ENCODE measurements at places on chromosomes 5 and 9.
A peak's percentile ranks its signal among the peaks of the same experiment; 100 is the strongest.

DNA sequence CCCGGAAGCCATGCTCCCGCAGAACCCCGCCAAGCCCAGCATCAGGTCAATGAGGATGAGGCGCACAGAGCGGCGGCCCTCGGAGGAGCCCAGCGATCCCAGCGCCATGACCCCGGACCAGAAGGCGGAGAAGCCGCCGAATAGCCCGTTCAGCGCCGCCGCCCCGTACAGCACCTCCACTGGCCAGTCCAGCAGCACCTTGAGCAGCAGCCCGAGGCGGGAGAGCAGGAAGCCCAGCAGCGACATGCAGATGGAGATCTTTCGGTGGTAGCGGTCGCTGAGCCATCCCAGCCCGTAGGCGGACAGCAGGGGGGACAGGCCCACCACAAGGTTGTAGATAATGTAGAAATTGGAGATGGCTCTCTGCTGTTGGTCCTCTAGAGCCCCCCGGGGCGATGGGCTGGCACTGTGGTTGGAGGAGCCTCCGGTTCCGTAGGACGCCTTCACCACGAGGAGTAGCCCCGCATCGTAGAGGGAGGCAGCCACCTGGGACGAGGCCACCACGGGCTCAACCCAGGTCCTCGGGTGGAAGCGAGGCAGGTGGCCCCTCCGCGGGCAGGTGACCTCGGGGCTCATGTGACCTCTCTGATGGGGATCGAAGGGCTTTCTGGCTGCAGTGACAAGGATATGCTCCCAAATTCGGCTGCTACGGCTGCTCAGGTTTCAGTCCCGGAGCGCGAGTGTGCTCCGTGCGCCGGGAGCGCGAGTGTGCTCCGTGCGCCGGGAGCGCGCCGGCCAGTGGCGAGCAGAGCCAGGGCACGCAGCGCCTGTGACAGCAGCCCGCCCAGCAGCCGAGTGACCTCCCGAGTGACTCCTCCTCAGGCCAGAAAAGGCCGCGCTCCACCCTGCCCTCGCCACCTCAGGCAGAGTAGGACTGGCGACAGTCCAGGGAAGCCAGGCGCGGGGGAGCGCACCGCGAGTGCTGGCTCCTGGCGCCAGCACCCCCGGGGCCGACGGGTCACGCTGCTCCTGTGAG lies at the start of gene SLC46A2:
TSS of gene SLC46A2 (minus strand) at position 771 of the 976 bp plus-strand sequence. CDS start at position 576, 195 bp downstream.
- peak; percentile 11 for DNase-seq

GRCh38 chr5:91136271-91136670 lies 246.8 kb downstream of the ARRDC3 start:
- no peak for DNase-seq

DNA sequence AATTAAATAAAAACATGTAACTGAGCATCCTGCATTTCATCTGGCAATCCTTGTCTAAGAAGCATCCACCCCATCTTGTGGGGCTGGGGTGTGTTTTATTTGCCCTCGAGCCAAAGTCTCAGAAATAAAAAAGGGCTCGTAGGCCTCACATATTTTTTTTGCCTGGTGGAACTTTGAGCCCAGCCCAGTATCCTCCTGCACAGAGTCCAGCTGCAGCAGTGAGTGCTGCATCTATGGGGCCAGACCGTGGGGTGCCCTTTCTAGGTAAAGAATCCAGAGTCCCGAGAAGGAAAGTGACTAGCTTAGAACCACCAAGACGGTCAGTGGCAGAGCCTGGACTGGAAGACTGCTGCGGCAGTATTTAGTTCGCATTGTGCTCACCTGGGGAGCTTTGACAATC lies 33.1 kb downstream of the NEURL1B start:
- no peak for DNase-seq

- DNase-seq: no peak
Observed at GRCh38 chr5:117455236-117456233, 880.9 kb upstream of the SEMA6A start.

- DNase-seq: no peak
Observed at GRCh38 chr9:128521956-128522355, 17.4 kb downstream of the GLE1 start.

- DNase-seq: no peak
Observed at GRCh38 chr5:23269981-23270380, 237.4 kb upstream of the PRDM9 start.

DNA sequence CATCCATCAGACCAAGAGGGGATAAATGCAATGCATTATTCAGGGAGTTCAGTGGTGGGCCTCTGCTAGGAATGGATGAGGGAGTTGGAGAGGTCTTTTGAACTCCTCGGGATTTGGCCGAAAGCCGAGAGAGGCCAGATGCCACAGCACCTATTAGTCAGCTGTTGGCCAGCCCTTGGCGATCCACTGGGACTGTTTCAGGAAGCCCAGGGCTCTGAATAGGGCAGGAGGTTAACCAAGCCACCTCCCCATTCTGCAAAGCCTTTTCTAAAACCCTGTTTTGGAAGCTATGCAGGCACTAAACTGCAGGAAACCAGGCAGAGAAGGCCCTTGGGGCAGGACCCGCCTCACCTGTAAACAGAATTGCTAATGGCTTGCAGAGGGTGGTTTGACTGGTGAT lies 37.8 kb downstream of the ASTN2 start:
- DNase-seq: no peak

- peak; percentile 93 for DNase-seq
Observed at GRCh38 chr5:59744531-59744992, 149.0 kb downstream of the PDE4D start.

DNA sequence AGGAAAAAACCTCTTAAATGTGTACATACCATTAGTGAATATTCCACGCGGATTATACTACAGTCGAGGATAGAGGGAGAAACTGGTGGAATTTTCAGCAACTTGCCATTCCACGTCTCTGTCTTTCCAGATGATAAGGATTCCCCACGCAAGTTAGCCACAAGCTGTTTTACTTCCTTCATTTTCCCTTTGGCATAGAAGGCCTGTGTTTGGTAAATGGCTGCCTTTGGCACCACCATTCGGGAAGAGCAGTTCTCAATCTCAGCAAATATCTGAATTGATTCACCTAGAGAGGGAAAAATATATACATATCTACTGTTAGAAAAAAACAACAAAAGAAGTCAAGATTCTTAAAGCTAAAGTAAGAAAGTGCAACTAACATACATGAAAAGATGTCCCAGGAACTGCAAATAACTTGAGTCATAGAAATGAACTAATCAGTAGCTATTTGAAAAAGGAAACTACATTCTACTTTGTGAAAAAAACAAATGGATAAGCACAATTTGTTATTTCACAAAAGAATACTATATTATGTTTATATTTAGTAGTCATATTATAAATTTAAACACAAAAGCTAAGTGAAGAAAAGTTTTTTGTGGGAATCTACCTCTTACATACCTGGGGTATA lies 8.1 kb downstream of the ARRDC3 start:
- DNase-seq: no peak

GRCh38 chr5:90565491-90565890 lies 6.9 kb downstream of the ADGRV1 start:
- no peak for DNase-seq

DNA sequence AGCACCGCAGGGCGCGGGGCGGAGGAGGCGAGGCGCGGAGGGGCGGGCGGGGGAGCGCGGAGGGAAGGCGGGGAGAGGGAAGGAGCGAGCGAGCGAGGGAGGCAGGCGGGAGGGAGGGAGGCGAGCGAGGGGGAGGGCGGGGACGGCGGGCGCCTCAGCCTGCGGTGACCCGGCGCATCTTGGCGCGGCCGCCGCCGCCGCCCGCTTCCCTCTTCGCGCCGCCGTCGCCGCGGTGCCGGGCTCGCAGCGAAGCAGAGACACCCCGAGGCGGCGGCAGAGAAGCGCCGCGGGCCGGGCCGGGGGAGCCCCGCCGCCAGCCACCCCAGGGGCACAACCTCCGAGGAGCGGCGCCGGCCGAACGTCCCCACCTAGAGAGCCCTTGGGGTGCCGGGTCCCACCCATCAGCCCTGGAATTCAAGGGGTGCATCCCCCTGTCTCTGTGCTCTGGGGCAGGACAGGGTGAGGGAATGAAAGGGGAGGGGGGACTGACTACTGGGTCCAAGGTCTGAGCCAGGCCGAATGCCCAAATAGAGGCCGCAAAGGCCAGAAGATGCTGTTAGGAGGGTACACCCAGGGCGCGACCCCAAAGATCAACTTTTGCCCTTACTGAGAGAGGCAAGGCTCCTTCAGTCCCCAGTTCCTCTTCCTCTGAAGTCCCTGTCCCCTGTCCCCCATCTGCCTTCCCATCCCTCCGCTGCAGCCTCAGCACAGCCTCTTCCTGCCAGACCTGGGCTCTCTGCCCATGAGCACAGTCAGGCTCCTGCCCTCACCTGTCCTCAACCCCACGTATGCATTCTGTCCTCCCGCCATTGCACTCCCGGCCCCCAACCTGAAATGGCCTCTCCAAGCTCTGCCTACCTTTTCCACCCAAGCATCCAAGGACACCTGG lies at the start of gene ADAMTS2:
TSS of gene ADAMTS2 (minus strand) at position 29 of the 889 bp plus-strand sequence. CDS start 133 bp downstream, outside the sequence.
- no peak for DNase-seq

- DNase-seq: no peak
Observed at GRCh38 chr9:131566158-131566557, 20.8 kb downstream of the PRRT1B start.

GRCh38 chr5:73486119-73486899 lies 11.9 kb upstream of the BTF3 start:
- DNase-seq: no peak

DNA sequence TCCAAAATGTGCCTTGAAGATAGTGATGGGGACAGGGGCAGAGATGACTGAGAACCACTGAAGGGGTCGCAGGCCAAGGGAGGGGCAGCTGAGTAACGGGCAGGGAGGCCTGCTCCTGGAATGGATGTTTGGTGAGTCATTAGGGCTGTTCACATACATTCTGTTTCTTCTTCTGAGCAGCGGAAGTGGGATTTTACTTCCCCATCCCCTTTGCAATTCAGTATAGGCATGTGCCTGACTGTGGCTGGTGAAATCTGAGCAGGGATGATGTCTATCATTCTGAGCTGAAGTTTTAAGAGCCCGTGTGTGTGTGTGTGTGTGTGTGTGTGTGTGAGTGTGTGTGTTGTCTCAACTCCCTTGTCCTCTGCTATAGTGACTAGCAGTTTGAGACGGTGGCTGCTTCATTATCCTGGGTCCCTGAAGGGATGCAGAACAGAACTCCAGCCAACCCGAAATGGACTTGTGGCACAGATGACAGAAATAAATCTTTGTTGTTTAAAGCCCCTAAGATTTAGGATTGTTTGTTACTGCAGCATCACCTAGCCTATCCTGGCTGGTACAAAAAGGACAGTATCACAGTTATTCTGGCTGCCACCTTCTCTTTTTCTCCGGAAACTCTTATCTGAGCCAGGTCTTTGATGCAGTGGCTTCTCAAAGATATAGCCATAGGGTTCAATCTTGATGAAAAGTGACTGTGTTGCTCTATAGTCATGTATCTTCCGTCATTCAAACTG lies 29.2 kb upstream of the TGFBI start:
- peak; percentile 22 for DNase-seq

Measured in dermis blood vessel endothelial cell (primary cell).